ENCODE measurements at places on chromosomes 12 and 14. TPM values are rescaled to one million over a fixed set of nuclear protein-coding genes. Genes with fewer than 3 reads are reported as not detected.

The GPR132 gene
- total RNA-seq: not detected

The IAPP gene
- total RNA-seq: not detected

The STAT6 gene
- total RNA-seq: 88.5 TPM

The TTC6 gene
- total RNA-seq: not detected

The GARIN6 gene
- not detected for total RNA-seq

The ARHGEF40 gene
- 20.9 TPM for total RNA-seq

The PLBD1 gene
- 7.4 TPM for total RNA-seq

The IL22 gene
- total RNA-seq: not detected

The FAM222A gene
- total RNA-seq: 0.71 TPM

The SOX5 gene
- total RNA-seq: 6.2 TPM

The HAL gene
- not detected for total RNA-seq

The CMKLR1 gene
- total RNA-seq: not detected

The RD3L gene
- not detected for total RNA-seq

The CLEC1A gene
- total RNA-seq: not detected

The CLEC7A gene
- total RNA-seq: not detected

The ZCRB1 gene
- 27.5 TPM for total RNA-seq

The CALCOCO1 gene
- total RNA-seq: 68.6 TPM

The COL2A1 gene
- not detected for total RNA-seq

The TRIM9 gene
- total RNA-seq: under 0.01 TPM

The ADCY4 gene
- total RNA-seq: not detected

The CLEC1B gene
- total RNA-seq: not detected

The VWF gene
- total RNA-seq: 0.35 TPM

The SMIM41 gene
- total RNA-seq: not detected

The OTX2 gene
- total RNA-seq: not detected

The DLGAP5 gene
- total RNA-seq: 51.6 TPM

The UNC79 gene
- total RNA-seq: not detected

The NKX2-1 gene
- not detected for total RNA-seq

The STYK1 gene
- total RNA-seq: not detected

The CD69 gene
- total RNA-seq: 2.6 TPM

The MYH6 gene
- not detected for total RNA-seq

The NYNRIN gene
- 12.1 TPM for total RNA-seq

The GLIPR1L1 gene
- total RNA-seq: not detected

The OTOGL gene
- not detected for total RNA-seq

The IRAK3 gene
- total RNA-seq: 4.9 TPM

Measured in myometrial cell (primary cell).